ENCODE measurements at places on chromosomes 2 and 18.

DNA sequence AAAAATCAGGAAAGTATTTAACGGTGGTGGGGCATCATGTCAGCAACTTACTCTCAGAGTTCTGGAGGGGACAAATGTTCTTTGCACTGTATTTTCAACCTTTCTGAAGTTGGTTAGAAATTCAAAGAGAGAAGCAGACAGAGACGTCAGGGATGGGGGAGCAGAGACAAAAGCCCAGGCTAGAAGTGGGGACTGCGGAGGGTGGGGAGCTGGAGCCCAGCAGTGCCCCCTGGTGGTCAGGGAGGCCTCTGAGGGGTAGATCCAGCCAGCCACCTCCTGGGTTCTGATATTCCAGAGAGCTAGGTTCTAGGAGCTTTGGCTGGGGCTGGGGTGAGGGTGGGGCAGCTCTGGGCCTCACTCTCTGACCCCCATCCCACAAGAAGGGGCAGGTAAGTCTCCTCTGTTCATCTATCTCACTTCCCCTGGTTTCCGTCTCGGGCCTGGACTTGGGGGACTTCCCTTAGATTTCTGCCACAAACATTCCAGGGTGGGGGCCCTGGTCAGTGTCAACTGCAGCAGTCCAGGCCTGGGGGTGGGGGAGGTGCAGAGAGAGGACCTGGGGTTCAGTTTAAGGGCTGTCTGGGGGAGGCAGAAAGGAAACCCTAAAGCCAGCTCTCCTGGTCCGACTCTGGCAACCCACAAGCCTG lies 8.9 kb downstream of the TNS1 start:
- peak; percentile 45 for DNase-seq

GRCh38 chr2:128500138-128500800 lies 181.6 kb upstream of the HS6ST1 start:
- DNase-seq, result no peak

- DNase-seq, result no peak
Measured at GRCh38 chr2:45781464-45781811, 130.0 kb downstream of the PRKCE start.

DNA sequence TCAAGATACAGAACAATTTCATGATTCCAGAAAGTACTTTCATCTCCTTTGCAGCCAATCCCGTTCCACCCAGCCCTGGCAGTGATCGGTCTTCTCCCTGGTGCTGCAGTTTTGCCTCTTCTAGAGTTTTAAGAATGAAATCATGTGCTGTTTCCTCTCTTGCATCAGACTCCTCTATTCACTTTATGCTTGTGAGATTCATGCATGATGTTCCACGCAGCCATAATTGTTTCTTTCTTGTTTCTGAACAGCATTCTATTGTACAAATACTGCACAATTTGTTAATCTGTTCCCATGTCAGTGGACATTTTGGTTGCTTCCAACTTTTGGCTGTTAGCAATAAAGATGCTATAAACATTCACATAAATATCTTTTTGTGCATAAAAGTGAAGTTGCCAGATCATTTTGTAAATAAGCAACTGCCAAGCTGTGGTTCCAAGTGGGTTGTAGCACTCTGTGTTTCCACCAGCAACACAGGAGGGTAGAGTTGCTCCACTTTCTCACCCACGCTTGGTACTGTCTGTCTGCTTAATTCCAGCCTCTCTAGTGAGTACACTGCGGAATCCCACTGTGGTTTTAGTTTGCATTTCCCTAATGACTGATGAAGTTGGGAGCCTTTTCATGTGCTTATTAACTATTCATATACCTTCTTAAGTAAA lies 104.5 kb downstream of the TWIST2 start:
- no peak for DNase-seq

GRCh38 chr2:150494234-150494945 lies 6.9 kb upstream of the RND3 start:
- DNase-seq, result no peak

- peak; percentile 70 for DNase-seq
Measured at GRCh38 chr2:199850718-199851500, at the start of gene FTCDNL1. Gene FTCDNL1, minus strand, starts transcription at chr2:199851192. Its CDS starts 2,230 bp downstream, at chr2:199848962.

- DNase-seq, result no peak
Measured at GRCh38 chr18:76806301-76806700, 16.1 kb upstream of the ZNF236 start.

- peak; percentile 63 for DNase-seq
Measured at GRCh38 chr2:214902286-214902685, 92.8 kb upstream of the BARD1 start.

DNA sequence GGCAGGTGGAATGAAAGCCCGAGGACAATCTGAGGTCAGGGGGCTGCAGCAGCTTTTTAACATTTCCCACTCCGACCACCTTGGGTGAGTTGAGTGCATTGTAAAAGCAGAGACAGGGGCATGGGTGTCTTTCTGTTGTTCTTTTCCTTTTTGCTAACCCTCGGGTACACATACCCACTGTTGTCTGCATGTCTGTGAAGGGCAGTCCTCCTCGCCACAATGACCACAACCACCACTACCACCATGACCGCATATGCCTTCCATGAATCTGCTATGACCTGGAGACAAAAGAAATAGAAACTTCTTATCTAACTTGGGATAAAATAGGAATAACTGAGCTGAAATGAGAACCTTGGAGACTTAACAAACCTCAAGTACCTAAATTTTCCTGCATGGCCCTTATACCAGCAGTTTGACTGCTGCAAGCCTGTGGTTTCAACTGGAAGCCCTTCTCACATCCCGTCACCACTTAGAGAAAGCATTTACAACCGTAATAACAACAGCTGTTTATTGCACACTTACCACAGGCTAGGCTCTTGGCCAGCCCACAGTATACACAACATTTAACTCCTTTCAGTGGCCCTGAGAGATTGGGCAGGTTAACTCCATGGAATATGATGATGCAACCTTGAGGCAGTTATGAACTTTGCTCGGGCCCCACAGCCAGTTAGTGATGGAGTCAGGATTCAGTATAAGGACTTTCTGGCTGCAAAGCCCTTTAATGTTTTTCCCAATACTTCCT lies 80.3 kb downstream of the GYPC start:
- no peak for DNase-seq

DNA sequence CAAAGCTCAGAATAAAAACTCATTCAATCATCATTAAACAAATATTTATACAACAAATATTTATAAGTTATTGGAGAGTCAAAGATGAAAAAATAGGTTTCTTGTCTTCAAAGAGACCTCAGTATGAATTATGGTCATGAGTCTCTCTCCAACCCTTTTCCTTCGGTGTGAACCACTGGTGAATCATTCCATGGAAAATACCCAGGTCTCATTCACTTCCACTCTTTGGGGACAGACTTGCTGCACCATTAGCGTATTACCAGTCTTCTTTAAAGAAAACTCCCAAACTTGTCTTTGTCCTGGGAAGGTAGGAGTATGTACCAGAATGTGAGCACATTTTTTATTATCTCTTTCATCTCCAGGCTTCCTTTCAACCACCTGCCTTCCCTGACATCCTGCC lies 257.4 kb upstream of the RBMS1 start:
- peak; percentile 9 for DNase-seq

GRCh38 chr2:8582651-8583399 lies 99.0 kb upstream of the ID2 start:
- DNase-seq, result no peak

DNA sequence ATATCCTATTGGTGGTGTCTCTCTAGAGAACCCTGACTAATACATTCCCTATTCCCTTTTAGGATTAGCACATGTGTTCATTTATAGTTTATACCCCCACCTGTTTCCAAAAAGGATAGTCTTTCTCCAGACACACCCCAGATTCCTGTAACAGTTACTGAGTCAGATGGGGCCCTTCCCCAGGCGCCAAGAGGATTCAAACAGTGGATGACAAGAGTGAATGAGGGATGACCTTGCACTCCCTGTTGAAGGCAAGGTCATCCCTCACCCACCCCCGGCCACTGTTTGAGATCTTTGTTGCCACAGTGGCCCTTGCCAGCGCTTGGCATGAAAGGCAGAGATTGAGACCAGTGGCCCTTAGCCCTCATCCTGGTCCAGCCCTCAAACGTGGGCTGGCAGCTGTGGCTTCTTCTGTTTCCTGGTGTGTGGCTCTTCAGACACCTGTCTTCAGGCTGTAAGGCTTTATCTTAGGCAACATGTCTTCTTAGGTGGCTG lies 15.3 kb upstream of the REEP1 start:
- no peak for DNase-seq

GRCh38 chr2:38146275-38146906 lies 70.4 kb upstream of the CYP1B1 start:
- DNase-seq, result no peak

DNA sequence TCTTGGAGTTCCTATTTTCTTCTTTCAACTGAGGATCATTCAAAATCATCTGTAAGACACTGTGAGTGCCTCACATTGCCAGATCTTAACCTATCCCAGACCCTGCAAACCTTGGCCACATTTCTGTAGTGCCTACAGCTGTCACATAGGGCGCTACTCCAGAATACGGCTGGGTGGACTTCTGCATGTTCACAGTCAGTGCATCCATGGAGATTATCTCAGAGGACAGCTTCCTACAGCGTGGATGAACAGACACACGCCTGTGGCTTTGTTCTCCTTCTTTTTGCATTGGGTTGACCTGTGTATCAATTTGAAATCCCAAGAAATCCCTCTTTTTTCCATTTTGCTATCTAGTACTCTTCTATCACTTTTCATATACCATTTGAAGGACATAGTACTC lies 1.9 kb upstream of the KLHL29 start:
- no peak for DNase-seq

- DNase-seq, result no peak
Measured at GRCh38 chr2:49845021-49845420, 690.7 kb upstream of the FSHR start.

DNA sequence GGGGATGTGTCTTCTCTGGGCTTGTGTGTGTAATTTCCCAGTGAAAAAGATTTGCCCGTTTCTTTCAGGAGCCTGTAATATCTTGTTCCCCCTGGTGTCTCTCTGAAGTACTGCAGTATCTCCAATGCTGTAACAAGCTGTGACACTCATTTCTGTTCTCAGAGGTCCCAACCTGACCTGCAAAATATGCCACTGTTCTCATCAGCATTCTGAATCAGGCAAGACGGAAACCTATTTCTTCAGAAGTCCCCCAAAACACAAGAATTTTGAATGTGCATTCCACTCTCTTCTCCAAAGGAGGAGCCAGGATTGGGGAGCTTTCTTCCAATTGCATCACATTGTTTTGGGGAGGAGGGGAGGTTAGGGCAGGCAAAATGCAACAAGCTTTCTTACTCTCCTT lies 77.0 kb upstream of the CNGA3 start:
- peak; percentile 39 for DNase-seq

DNA sequence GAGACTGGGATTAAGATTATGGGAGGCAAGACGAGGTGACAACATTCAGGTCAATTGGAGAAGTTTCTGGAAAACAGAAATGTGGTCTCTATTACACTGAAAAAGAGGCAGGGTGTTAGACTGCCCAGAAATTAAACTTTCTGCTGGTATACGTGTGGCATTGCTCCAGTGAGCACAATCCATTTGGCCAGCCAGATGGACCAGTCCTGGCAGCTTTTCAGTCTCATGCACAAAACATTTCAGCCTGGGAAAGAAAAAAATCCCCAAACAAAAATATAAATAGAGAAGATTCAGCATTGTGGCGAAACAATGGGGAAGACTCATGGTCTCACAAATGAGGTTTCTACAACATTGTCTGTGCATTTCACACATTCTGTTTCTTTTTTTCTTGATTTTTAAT lies 113.9 kb downstream of the HNMT start:
- DNase-seq, result no peak

- no peak for DNase-seq
Measured at GRCh38 chr2:230944757-230945372, 19.8 kb upstream of the GPR55 start.

DNA sequence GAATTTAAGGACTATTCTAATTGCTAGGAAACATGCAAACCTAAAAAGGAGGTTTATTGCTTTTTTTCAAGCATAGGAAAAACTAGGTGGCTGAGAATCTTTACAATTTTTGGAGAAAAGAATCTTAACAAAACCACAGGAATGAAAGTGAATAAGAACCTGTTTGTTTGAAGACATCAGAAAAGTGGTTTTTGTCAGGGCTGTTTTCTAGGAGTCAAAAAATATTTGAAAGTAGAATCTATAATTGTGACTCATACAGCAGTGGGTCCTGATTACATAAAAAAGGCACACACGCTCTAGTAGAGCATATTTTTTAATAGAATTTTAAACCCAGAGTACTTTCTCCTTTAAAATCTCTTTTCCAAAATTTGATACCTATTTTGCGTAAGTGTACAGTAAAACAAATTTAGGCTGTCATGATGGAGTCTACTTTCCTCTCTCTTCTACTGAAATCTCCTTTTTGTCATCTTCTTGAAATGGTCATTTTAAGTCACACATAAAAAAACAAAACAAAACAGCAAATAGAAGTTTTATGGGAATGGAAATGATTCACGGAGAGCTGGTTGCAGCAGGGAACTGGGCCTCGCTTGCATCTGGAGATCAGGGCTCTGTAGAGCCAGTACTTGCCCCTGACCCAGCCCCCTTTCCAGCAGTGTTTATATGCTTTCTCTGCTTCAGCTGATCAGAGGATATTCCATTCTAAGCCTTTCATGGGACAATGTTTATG lies 59.1 kb upstream of the PELI1 start:
- no peak for DNase-seq

DNA sequence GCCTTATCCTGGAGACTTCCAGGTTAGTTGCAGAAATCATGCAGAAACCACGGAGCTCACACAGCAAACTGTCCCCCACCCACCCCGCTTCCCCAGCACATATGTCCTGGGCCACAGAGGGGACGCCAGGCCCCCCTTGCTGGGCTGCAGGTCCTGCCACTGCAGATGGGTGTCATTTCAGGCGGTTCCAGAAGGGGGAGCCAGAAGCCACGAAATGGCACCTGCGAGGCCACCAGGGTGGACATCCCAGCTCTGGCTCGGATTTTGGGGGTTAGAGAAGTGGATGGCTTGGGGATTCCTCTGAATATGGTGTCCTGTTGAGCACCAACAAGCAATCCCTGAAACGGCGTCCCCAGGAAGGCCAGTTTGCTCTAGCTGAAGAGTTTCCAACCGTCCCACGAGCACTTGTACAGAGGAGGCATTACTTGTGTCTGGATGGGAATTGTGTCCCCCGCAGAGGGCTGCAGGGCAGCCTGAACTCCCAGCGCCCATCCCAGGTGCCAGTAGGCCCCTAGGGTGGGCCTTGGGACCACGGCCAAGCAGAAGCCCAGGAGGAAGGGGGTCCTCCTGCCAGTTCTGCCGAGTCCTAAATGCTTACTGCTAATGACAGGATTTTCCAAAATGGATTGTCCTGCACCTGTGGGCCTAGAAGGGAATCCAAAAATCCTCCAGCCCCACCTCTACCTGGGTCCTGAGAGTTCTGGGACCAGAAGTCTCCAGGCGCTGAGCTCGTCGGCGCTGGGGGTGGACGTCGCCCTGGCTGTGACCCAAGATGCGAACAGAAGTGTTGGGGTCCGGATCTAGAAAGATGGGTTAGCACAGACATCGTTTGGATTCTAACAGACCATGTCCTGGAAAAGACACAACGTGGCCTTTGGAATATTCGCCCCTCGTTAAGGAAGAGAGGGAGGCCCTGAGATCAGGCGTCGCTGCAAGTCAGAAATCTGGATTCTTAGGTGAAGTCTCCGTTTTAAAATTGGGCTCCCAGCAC lies 14.6 kb upstream of the NFATC1 start:
- peak; percentile 61 for DNase-seq
